ENCODE measurements at places on chromosomes 12 and 14.

GRCh38 chr12:24057920-24058476 is 108.5 kb upstream of the SOX5 start:
- no peak for DNase-seq

DNA sequence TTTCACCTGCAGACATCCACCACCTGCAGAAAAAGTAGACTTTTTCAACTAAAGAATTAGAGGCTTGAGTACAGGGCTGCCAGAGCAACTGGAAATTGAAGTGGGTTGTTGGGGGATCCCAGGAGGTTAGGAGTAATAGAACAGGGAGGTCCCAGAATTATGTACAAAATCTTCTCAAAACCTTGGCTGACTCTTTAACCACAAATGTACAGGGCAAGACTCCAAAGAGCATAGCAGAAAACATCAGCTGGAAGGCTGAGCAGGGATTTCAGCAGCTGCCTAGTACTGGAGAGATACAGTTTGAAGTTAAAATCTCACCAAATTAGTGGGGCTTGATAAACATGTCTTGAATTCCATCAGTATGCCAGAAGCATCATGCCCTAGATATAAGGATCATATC is 191.6 kb downstream of the CRADD start:
- no peak for DNase-seq

DNA sequence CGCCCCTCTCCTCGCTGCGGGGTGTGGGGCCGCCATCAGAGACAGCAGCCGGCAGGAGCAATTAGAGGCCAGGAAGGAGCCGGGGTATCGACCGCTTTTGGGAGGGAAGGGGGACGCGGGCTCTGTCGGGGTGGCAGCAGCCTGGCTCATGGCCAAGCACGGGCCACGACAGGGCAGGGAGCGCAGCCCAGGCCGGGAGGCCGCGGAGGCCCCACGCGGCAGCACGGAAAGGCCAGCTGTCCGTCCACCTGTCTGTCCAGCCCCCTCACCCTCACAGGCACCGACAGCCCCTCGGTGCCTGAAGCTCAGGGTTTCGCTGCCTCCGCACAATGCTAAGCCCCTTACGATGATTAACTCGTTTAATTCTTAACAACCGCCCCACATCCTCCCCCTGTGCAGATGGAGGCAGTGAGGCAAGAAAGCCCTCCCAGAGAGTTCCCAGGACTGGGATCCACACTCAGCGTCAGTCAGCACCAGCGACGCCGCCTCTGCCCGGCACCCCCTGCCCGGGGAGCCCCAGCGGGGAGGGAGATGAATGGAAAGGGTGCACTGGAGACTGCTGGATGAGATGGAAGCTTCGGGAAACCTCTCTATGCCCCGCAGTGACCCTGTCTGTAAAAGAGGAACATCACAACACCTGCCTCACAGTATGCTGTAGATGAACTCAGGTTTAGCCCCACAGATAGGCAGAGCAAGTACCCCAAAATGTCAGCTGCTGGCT is 23.7 kb downstream of the NCOR2 start:
- DNase-seq: no peak

- peak; percentile 32 for DNase-seq
Observed at GRCh38 chr12:28223025-28223554, 32.8 kb downstream of the CCDC91 start.

GRCh38 chr12:90984114-90984513 is 20.7 kb downstream of the EPYC start:
- no peak for DNase-seq

DNA sequence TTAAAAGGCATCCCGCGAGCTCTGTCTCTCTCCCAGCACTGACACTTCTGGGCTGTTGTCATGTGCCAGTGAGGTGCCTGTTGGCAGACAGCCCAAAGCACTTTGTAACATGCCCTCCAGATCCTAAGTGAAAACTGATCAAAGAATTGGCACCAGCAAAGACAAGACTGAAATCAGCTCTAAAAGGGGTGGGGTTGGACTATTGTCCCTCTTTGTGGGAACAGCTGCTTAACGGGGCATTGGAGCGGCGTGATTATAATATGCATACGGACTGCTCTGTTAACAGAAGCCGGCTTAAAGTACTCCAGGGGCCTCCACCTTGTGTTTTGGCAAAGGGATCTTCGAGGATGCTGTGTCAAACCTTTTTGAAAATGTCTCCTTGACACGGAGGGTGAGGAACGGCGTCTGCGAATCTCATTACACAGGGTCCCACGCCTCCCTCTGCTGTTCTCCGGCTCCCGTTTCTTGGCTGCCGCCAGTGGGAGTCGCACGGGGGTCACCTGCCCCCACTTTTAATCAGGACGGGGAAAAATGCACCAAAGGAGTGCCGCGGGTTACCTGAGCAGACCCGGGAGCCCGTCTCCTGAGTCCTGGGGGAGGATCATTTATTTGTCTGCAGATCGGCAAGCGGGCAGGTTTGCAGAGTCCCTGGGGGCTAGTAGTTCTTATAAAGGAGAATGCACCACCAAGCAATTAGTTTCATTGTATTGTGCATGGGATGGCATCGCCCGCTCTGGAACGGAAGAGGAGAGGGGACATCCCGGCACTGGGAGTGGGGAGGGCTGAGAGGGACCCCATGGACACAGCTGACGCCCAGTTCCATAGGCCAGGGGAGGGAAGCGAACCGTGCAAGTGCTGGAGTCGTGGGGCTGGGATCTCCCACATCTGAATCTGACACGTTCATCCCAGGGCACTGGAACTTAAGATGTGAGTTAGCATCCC is 44.3 kb downstream of the SPRING1 start:
- DNase-seq: no peak

GRCh38 chr14:49940808-49941421 is 48.0 kb downstream of the ARF6 start:
- DNase-seq: peak; percentile 58

DNA sequence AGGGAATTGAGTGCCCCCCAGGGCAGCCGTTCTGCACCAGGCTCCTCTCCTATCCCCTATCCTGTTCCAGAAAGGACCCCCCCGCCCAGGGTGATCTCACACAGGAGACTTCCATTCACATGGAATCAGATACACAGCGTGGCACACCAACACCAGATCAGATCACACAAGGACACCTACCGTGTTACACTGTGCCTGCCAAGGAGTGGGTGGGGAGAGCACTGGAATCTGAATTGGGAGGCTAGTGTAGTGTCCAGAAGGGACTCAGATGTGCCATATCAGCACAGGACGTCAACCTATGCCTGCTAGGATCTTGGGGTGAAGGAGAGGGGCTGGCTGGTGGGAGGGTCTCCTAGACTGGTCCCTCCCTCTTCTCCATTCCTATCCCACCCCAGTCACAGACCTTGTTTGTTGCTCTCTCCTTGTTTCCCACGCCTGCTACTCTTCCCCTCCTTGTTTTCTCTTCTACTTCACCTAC is 2.3 kb downstream of the PTMS start:
- no peak for DNase-seq

- no peak for DNase-seq
Observed at GRCh38 chr12:102385343-102385742, 95.0 kb downstream of the IGF1 start.

DNA sequence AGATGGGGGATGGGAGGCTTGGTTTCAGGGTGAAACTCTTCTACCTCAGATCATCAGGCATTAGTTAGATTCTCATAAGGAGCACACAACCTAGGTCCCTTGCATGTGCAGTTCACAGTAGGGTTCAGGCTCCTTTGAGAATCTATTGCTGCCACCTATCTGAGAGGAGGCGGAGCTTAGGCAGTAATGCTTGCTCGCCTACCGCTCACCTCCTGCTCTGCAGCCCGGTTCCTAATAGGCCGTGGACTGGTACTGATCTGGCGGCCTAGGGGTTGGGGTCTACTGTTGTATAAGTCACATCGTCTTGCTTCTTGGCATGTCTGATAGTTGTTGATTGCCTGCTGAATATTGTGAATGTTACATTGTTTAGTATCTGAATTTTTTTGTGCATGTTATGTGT is 12.2 kb downstream of the SCYL2 start:
- DNase-seq: no peak

- no peak for DNase-seq
Observed at GRCh38 chr14:100861188-100861936, 35.4 kb downstream of the MEG3 start.

GRCh38 chr12:6020930-6021329 is 75.9 kb upstream of the ANO2 start:
- no peak for DNase-seq

DNA sequence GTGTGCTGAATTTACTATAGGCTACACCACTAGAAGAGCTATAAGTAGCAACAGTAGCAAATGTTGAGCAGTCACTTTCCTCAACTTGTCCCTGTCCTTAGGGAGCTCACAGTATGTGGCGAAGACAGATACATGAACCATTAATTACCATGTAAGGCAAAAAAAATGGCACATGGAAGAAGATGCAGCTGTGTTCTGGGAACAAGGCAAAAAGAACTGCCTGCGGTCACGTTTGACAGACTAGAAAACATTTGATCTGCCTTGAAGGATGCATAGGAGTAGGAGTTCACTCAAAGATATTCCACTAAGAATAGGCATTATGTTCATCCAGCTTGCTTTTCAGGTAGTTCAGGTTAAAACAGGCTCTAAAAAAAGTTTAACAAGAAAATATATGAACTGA is 46.5 kb upstream of the IFNG-AS1 start:
- DNase-seq: no peak

DNA sequence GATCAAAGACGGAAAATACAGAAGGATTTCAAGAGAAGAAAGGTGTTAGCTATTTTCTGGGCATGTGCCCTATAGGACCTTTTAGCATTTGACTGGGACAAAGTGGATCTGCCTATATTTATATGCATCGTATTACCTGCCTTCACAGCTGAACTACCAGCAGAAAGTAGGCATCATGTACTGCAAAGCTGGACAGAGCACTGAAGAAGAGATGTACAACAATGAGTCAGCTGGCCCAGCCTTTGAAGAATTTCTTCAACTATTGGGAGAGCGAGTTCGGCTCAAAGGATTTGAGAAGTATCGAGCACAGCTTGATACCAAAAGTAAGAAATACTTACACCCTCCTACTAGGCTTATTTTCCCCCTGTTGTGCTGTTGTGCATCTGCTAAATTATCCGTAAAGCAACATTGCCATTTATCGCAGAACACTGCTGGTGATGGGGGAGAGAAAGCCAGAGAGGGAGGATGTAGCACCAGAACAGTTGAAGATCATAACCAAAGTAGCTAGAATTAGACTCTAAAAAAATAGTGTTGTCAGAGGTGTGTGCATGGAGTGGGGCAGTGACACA is 282.0 kb upstream of the RGS6 start:
- DNase-seq: no peak

GRCh38 chr12:91216871-91217270 is 34.3 kb upstream of the DCN start:
- DNase-seq: no peak

- DNase-seq: no peak
Observed at GRCh38 chr14:96162265-96162664, 42.4 kb upstream of the BDKRB2 start.

DNA sequence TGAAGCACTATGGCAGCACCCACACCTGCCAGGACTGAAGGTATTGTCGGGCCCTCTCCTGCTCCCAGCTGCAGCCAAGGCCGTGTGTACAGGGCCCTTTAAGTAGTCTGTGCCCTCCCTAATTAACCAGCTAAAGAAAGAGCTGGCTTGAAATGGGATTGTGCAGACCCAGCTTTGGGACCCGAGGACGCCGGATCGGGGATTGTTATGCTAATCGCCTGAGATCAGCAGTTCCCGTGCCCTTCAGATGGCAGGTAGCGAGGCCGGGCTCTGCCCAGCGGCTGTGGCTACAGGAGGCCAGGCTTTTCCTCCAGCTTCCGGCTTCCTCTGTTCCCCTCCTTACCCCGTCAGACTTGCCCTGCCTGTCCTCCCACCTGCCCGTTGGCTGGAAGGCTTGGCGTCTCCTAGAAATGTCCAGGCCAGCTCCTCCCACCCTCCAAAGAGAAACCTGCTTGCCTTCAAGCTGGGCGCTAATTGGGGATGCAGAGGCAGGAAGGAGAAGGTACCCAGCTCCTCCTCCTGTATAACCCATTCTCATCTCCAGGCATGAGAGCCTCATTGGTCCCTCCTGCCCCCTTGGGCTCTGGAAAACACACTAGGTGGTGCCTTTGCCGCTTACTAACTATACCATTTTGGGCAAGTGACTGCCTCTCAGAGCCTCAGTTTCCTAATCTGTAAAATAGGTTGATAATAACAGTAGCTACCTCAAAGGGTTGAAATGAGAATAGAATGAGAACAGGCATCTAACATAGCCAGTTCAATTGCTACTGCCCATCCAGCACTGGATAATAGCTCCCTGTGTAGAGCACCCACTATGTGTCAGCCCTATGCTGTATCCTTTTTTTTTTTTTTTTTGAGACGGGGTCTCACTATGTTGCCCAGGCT is 25.8 kb upstream of the MSI1 start:
- DNase-seq: no peak

- no peak for DNase-seq
Observed at GRCh38 chr14:89861630-89862029, 92.9 kb downstream of the EFCAB11 start.

GRCh38 chr14:102034301-102034700 is 52.5 kb downstream of the HSP90AA1 start:
- no peak for DNase-seq

DNA sequence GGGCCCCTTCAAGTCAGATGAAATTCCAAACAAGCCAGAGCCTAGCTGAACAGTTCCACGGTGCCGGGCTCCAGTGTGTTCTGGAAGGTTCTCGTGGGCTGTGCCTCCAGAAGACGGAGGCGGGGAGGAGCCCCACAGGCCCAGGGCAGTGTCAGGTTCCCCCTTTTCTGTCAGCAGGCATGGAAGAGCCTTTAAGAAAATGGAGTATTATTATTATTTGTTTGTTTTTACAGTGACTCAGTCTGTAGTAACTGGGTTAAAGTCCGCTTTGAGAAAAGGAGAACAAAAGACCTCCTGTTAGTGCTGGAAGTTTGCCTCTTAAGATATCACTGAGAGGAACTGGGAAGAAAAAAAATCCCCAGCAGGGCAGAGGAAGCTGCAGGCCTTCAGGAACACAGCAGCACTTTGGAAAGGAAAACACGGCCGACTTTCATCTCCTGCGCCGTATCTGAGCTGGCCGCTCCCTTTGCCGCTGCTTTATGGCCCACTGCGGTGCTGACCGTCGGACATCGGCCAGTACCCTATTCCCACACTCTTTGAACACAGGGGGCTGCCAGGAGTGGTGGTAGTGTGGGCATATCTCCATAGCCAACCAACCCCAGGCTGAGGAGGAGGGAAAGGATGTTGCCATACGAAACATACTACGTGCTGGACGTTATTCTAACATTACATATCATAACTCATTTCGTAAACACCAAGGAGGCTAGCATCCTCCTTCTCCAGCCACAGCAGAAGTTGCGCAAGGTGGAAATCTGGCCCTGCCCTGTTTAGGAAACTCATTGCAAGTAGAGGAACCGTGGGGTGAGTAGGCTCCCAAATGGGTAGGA is 194.0 kb downstream of the ZFP36L1 start:
- no peak for DNase-seq
